ENCODE measurements at places on chromosomes 13 and 19.

DNA sequence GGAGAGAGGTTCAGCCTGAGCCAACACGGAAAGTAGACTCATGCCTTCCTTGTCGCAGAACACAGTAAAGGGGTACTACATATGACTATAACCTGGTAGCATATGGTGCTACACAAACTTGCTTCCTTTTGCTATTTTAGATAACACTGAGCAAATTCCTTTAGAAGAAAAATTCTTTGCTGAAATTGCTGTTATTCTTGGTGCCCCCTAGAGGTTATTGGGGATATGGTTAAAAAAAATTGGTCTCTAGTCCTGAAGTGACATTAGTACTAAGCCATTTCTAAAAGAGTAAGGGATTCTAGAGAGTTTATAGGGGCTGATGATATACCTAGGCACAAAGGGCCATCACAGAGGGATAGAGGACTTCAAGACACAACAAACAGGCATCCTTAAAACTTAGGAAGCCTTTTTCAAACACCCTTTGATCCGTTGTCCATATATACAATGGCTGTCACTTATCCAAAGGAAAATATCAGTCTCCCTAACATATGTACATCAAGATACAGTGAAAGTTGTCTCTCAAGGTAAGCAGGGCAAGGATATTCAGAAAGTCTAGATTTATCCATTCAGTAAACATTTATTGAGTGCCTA, 13.9 kb upstream of the HS6ST3 start:
- no peak for DNase-seq

GRCh38 chr13:71681901-71682613, 184.9 kb downstream of the DACH1 start:
- DNase-seq = no peak

GRCh38 chr13:57624565-57625435, 6.7 kb upstream of the PCDH17 start:
- peak; percentile 24 for DNase-seq

DNA sequence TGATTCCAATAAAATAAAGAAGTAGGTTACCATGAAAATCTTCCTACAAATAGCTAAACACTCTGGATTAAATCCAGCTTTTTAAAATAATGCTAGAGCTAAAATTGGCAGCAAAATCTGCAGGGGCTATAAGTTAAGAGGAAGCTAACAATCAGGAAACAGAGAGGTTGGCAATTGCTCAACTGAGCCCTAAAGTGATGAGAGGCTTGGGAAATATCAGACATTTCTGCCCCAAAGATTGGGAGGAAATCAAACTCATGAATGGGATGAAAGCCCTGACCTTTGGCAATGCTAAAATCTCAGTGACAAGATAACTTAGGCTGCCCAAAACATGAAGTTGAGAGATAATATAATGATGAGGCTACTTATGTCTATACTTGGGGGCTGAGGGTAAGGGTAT, 1437.9 kb downstream of the EFNB2 start:
- DNase-seq = no peak

DNA sequence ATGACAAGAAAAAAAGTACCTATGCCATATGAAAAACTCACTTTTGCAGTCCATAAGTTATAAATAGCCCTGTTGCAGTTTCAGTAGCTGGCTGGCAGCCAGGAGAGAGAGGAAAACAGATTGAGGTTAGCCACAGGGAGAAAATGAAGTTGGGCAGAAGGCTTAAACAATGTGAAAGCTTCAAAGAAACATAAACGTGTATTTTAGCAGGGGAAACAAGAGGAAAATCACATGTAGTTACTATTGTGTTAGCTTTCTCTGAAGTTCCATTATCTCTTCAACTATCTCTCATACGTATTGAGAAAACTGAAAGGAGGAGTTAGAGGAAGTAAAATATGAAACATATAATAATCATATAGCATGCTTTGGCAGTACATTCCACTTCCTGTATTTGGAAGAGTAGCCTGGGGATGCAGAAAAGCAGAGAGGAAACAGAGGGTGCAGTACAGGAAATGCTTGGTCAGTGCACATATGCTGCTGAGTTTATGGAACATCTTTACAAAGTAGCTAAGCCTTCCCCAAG, 1551.1 kb downstream of the EFNB2 start:
- peak; percentile 76 for DNase-seq

DNA sequence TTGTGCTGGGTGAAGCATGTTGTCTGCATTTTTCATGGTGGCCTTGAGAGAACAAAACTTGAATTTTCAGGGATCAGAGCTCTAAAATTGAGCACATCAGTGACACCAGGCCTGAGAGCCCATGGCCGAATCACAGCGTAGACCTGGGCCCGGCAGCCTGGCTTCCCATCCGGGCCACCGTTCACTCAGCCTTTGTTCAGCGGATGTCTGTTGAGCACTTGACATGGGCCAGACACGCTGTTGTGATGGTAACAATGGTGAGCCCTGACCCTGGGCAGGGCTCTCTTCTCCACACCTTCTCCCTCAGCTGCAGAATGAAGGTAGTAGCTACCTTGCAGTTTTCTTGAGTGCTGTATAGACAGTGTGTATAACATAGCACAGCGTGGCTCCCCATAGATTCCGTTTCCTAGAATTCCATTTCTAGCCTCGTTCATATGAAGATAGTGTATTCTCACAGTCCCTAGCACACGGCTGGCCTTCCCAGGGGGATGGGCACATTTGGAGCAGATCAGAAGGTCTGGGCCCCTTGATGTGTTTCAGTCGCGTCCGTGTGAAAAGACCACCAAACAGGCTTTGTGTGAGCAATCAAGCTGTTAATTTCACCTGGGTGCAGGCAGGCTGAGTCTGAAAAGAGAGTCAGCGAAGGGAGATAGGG, 75.3 kb downstream of the RAB20 start:
- DNase-seq = no peak

DNA sequence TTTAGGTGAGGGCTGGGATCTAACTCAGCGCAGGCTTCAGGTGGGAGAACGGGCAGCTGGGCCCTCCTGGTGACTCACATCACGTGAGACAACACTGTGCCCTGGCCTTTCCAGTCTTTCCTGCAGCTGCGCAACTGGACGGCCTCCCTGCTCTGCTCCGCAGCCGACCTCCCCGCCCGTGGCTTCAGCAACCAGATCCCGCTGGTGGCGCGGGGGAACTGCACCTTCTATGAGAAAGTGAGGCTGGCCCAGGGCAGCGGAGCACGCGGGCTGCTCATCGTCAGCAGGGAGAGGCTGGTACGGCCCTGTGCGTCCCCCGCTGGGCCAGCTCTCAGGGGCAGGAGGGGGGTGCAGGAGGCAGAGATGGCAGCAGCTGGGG, 8.8 kb downstream of the SPPL2B start:
- DNase-seq = peak; percentile 78

DNA sequence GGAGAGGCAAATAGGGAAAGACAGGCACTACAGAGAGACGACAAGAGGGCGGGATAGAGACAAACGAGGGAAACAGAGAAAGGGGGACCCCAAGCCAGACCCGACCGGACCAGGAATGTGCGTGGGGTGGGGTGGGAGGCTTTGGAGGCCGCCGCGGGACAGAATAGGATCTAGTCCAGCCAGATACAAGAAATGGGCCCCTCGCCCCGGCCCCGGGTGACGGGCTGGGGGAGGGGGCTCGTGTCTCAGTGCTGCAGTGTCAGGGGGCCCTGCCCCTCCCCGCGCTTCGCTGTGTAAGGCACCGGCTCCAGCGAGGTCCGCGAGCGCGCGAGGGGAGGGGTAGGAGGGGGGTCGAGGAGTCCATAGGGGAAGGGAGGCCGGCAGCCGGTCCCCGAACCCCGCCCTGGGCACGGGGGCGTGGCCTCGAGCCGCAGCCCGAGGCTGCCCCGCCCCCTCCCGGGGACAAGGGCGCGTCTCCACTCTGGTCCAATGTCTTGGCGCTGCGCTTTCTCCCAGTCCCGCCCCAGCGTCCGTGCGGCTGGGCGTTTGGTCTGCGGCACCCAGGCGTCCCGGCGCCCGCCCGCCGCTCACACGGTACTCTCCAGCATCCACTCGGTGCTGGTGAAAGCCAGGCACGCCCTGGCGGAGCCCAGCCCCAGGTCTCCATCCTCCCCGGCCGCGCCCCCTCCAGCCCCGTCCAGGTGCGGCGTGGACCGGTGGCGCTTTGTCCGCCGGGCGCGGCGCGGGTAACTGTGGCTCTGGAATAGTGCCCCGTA, 11.0 kb downstream of the IFNL1 start:
- DNase-seq = peak; percentile 51

GRCh38 chr13:47126432-47126831, 229.6 kb upstream of the HTR2A start:
- DNase-seq = no peak

DNA sequence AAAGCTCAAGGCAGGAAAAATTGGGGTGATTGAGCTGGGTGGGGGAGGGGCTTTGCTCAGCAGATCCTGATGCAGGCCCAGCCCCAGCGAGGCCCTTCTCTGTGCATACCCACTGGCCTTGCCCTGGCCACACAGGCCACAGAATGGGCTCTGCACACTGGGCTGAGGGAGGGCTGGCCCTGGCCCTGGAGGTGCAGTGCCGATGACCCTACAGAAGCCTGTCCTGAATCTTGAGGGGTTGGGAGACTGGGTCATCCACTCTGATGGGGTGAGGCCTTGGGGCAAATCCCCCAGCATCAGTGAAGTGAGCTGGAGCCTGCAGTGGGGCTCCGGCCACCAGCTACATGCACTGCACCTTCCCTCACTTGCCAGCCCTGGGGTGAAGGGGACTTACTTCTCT, 153.1 kb downstream of the URI1 start:
- DNase-seq = no peak

- DNase-seq = no peak
These were observed 90.0 kb downstream of the WDFY2 start for GRCh38 chr13:51674276-51674675.

- no peak for DNase-seq
These were observed 29.3 kb downstream of the WDR88 start for GRCh38 chr19:33161201-33161600.
